Fibroblast of skin of back (primary cell): ENCODE measurements at places on chromosomes 2 and 18.
A peak's percentile ranks its signal among the peaks of the same experiment; 100 is the strongest.

DNA sequence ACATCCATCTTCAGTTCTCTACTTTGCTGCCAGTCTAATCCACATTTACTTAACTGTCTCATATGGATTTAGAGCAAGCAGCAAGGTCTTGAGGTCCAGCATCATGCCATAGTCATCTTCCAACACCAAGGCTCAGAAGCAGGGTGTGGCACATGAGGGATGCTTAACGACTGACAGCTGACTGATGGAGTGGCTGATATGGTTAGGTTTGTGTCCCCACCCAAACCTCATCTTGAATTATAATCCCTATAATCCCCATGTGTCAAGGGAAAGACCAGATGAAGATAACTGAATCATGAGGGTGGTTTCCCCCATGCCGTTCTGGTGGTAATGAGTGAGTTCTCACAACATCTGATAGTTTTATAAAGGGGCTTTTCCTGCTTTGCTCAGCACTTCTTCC, 257.3 kb downstream of the NBAS start:
- no peak for DNase-seq

- no peak for DNase-seq
Measured at GRCh38 chr2:177289824-177290628, 25.5 kb upstream of the NFE2L2 start.

DNA sequence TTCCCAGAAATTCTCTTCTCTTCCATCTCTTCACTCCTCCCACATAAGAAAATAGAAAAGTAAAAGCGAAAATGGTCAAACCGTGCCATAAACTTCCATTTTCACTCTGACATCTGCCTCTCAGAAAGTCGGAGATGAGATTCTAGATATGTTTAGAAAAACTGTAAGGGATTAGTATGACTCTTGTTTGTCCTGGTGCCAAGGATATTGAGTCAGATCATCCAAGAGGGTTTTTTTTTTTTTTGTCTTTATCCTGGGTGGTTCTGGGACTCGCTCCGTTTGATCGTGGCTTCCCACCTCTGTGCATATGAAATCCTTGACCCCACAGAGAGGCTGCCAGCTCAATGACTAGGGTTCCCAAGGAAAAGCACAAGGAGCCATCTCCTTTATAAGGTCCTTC, 17.3 kb downstream of the EN1 start:
- DNase-seq: peak; percentile 79

GRCh38 chr18:9802175-9803062, 83.4 kb upstream of the TXNDC2 start:
- no peak for DNase-seq

GRCh38 chr2:175580652-175581051, 399.1 kb upstream of the ATP5MC3 start:
- no peak for DNase-seq

DNA sequence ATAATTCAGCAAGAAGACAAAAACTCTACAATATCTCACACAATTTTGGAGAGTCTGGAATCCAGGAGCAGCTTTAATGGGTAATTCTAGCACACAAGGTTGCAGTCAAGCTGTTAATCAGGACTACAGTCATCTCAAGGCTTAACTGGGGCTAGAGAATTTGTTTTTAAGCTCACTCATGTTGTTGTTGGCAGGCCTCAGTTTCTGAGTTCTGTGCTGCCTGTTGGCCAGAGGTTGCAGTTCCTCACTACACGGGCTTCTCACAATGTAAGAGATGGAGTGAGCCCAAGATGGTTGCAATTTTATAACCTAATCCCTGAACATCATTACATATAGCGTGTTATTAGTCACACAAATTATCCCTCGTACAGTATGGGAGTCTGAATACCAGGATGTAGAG, 50.6 kb upstream of the TMEFF2 start:
- peak; percentile 22 for DNase-seq

DNA sequence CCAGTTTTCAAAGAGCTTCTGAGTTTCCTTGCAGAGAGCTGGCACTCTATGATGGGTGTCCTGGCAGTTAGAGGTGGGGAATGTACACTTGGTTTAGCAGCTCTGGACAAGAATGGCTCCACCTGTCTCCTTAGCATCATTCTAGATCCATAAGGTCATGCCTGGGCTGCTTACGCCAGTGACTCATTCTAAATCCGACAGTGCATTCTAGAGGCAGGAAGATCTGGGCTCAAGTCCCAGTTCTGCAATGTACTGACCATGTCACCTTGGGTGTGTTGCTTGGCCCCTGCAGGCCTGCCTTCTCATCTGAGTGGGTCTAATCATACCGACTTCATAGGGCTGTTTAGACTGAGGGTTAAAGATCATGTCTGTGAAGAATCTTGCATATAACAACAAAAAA, 46.5 kb downstream of the PTGR3 start:
- DNase-seq: no peak

GRCh38 chr2:12379143-12379542, 337.6 kb upstream of the TRIB2 start:
- DNase-seq: no peak

GRCh38 chr18:64037812-64038414, 68.0 kb downstream of the SERPINB8 start:
- peak; percentile 12 for DNase-seq

GRCh38 chr2:219440388-219441256, 6.0 kb downstream of the SPEG start:
- peak; percentile 45 for DNase-seq

GRCh38 chr18:66874375-66874774, 270.5 kb upstream of the CDH19 start:
- no peak for DNase-seq
